ENCODE measurements at places on chromosomes 5 and 9.
A peak's percentile ranks its signal among the peaks of the same experiment; 100 is the strongest.

- no peak for DNase-seq
Measured at GRCh38 chr5:54835647-54836046, 149.7 kb downstream of the ESM1 start.

GRCh38 chr9:104934691-104935500, 6.9 kb upstream of the ABCA1 start:
- no peak for DNase-seq

- DNase-seq, result no peak
Measured at GRCh38 chr9:99362321-99362720, 140.2 kb downstream of the SEC61B start.

DNA sequence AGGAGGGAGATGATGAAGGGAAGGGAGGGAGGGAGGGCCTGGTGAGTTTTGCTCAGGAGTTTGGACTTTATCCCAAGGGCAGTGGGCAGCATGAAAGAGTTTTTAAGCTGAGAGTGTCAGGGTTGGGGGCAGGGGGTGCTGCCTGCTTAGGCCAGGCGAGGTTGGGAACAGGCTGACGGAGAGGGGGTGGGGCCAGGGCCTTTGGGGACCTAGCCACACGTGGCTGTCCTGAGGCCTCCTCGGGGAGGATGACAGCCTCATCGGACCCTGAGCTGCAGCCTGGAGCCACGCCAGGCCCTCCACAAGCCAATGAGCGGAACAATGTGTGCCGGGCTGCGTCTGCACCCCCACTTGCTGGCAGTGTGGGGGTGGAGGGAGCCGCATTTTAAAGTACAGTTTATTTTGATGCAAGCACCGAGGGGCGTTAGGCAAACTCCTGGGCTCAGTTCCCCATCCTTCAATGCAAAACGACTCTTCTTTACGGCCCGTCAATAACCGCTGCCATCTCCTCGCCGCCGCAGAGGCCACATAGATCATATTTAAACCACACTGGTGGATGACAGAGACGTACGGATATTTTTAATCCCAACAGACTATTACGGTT, 5.3 kb upstream of the RXRA start:
- DNase-seq, result no peak

GRCh38 chr5:69230181-69230580, 4.5 kb upstream of the CDK7 start:
- DNase-seq, result no peak

DNA sequence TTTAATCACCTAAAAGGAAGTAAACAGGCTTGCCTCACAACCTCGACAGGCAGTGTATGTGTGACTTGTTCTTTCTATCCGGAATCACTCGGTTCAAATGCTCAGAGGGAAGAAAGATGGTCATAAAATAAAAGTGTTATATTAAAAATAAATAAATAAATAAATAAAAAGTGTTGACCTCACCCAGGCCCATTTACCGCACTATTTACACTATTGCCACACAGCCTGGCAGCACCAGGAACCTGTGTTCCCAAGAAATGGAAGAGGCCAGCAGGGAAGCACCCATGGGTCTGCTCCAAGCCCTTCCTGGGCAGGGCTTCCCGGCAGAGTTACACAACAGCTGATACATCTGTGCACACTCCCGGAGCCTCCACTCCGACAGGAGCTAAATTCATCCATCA, 127.9 kb downstream of the EFNA5 start:
- DNase-seq, result peak; percentile 53

DNA sequence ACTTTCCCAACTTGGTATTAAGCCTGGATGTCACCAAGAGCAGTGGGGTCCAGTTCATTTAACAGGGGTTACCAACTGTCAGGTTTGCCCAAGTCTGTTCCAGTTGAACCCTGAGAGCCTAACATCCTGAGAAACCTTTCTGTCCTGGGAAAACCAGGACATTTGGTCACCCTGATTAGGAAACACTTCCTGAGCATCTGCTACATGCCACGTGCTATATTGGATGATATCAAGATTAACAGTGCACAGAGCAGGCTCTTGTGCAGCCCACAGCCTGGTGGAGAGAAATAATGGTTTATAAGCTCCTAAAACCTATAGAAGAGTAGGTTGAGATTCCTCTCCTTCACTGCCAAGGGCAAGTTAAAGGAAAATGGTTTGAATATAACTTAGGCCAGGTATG, 102.9 kb upstream of the RAD23B start:
- DNase-seq, result no peak

GRCh38 chr9:129400971-129401622, 219.8 kb downstream of the C9orf50 start:
- DNase-seq, result no peak

DNA sequence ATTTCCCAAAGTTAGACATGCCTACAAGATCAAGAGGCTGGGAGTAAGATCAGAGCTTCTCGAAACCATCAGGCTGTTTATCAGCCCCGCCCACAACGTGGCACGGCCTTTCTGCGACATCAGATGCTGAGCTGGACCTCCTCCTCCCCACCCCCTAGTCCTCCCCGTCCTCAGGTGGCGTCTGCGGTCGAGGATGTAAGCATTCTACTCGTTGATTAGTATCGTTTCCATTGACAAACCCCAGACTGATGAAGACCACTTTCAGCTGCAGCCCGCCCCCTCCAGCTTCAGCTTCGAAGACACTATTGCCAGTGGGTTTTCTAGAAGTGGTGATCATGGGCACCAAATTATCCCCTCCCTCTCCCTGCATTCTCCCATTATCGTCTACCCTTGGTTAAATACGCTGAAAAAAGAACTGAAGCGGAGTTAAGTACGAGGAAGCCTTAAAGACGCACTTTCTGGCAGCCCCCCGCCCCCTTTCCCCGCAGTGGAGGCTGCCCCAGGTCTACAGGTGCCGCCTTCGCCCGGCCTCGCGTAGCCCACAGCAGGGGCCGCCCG, 1.1 kb downstream of the PPIC start:
- peak; percentile 34 for DNase-seq

DNA sequence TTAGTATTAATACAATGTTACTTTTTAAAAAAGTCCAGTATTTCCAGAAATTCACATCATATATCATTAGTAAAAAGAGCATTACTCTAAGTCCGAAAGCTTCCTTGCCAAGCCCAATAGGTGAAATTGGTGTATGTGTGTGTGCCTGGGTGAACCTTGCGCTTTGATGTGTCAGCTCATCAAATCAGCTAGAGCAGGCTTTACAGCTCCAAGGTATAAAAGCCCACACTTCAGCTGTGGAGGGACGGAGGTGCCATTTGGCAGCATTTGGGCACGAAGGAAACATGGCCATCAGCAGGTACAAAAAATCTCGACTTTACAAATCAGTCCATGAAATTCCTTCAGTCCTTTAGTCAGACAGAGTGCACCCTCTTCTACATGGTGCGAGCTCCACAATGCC, 76.5 kb upstream of the IL7R start:
- no peak for DNase-seq

DNA sequence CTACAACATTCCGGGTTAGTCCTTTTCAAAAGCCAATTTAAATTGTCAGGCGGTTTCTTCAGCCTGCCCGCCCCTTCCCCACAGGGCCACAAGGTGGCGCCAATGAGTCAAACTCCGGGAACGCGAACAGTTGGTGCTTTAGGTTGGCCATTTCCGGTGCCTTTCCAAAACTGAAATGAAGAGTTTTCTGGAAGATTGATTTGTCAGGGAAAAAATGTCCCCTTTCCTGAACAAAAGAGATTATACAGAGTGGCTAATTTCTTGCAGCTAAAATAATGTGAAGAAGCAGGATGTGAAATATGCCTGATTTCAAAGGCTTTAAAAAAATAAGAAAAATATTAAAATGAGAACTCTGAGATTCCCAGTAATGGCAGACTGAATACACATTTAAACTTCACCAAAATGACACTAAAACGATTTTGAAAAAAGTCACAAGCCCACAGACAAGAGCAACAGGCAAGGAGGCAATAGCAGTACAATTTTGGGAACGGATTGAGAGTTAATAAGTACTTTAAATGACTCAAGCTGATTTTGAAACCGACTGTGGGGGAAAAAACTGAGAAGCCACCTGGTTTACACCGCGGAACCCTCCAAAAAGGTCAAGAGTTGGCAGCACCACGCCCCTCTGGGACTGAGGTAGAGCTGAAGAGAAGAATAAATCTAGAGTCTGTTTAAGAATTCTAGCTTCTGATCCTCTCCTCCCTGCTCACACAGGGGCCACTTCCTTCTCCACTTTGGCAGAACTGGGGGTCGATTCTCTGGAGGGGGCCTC, 45.7 kb downstream of the SLC46A2 start:
- DNase-seq, result peak; percentile 91

- no peak for DNase-seq
Measured at GRCh38 chr5:38667499-38667776, 111.0 kb upstream of the LIFR start.

DNA sequence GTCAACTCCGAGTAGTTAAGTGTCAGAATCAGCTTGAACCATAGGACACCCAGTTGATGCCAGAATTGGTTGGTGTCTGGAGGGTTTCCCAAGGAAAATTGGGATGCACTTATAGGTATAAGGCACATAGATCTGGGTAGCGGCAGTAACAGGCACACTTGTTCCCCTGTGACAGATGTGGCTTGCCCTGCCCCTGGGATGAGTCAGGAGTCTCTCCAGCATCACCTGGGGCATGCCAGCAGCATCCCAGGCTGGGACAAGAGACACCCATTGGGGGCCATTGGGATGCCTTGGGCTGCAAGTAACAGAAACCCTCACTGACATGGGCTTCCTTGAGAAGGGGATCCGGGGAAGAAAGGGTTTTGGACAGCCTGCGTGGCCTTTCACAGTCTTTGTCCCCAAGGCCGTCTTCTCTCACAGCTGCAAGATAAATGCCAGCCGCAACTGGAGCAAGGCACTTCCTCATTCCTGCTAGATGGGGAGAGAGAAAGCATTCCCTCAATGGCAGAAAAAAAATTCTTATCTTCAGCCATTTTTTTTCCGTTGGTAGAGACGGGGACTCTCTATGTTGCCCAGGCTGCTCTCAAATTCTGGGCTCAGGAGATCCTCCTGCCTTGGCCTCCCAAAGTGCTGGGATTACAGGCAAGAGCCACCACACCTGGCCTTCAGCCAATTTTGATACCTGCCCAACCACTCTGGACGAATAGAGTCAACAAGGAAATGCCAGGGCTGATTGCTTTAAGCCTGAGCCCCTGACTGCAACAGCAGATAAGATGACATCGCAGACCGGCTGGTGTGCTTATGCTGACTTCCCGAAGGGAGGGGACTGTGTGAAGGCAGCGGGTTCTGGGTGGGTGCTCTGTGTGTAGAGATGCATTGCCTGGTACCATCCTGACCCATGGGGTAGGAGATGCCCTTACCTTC, 13.3 kb upstream of the RNF130 start:
- peak; percentile 18 for DNase-seq

GRCh38 chr9:37141015-37141414, 20.6 kb downstream of the ZCCHC7 start:
- no peak for DNase-seq

DNA sequence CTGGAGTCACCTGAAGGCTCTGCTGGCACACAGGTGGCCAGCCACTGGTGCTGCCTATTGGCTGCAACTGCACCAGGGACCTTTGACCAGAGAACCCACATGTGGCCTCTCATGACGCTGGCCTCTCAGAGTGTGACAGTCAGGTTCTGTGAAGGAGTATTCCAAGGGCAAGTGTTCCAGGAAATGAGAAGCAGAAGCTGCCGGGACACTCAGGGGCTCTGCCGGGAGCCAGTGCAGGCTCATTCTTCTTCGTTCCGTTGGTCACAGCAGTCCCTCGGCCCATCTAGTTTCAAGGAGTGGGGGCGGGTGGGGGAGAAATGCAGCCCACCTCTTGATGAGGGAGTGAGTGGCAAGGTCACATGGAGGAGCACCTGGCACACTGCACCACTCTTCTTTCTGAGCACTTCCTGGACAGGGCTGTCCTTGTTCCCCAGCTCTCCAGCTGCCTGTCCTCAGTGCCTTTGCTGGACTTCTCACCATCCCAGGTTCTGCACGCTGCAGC, 237.5 kb downstream of the GADD45G start:
- no peak for DNase-seq

- no peak for DNase-seq
Measured at GRCh38 chr5:100818340-100818739, 84.7 kb downstream of the ST8SIA4 start.

- no peak for DNase-seq
Measured at GRCh38 chr9:111287127-111287526, 42.9 kb downstream of the OR2K2 start.

DNA sequence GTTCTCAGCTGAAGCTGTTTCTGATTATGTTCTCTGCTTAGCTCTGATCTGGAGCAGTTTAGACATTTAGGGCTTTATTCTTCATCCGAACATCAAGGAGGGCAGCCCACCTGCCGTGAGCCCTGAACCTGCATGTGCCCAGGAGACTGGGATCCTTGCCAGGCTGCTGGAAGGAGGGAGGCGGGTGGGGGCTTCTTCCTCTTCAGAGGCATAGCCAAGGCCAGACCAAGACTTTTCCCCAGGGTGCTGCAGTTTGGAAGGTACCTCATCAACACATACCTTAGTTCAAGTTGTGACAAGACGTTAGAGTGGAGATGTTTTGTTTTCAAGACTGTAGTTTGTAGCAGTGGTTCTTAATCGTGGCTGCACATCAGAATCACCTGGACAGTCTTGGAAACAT, 64.9 kb downstream of the RALGPS1 start:
- no peak for DNase-seq

DNA sequence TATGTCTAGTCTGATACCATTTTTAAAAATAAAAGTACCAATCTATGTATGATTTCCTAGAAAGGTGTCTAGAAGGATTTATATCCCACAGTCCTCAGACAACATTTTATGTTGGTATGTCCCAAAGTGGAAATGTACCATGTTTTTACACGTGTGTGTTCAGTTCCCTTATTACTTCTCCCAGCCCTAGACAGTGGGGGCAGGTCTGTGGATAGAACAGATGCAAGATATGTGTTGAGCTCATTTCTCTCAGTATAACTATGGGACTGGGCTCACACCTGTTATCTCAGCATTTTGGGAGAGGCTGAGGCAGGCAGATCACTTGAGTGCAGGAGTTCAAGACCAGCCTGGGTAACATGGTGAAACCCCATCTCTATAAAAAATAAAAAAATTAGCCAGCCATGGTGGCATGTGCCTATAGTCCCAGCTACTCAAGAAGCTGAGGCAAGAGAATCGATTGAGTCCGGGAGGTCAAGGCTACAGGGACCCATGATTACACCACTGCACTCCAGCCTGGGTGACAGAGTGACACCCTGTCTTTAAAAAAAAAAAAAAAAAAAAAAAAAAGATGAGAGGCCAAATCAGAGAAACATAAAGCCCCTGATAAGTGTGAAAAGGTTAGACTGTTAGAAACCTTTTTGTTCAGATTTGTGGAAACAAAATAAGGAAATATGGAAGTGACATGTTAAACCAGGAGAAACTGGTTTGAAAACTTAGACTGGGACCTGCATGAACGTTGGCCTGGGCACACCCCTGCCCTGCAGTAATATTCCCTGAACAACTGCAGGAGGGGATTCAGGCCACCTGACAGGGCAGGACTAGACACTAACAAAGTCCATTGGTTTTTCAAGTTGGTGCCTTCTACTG, 7.4 kb upstream of the SLC2A8 start:
- no peak for DNase-seq

GRCh38 chr9:14014218-14014617, 299.7 kb downstream of the NFIB start:
- DNase-seq, result no peak

DNA sequence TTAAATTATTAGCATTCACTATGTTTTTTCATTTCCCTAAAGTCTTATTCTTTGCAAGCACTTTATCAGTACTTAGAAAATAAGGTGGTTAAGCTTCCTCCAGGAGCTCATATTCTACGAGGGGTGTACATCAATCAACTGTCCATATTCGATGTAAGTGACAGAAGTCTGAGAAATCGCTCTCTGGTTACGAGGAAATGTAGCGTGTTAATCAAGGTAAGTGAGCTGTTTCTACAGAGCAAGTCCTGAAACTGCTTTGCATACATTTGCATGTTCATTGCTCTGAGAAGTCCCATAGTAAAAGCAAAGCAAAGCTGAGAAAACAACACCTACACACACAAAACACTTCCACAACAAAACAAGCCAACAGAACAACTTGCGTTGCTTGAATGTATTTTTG, 893.9 kb upstream of the DMAC1 start:
- no peak for DNase-seq
